ENCODE measurements at places on chromosomes 6 and 20.

- DNase-seq, result no peak
These were observed 86.2 kb downstream of the DNAH8 start for GRCh38 chr6:38801305-38801704.

- DNase-seq, result no peak
These were observed 47.8 kb downstream of the JARID2 start for GRCh38 chr6:15293674-15294073.

DNA sequence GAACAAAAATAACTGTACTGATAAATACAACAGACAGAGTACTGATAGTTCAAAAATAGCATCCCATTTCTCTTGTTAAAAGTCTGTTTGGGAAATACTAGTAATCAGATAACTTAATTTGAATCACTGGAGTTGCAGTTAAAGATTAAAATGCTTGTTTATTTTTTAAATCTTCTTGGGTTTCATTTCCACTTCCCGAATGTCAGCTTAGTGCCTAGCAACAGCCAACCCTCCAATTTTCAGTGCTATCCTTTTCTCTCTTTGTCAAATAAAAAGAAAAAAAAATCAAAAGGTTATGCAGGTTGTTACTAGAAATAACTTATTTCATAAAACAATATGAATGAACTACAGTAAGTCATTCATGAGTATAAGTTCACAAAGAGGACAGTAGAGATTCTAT, 257.7 kb upstream of the STXBP5 start:
- DNase-seq, result no peak

GRCh38 chr6:128127650-128128049, 226.8 kb upstream of the THEMIS start:
- DNase-seq, result no peak

DNA sequence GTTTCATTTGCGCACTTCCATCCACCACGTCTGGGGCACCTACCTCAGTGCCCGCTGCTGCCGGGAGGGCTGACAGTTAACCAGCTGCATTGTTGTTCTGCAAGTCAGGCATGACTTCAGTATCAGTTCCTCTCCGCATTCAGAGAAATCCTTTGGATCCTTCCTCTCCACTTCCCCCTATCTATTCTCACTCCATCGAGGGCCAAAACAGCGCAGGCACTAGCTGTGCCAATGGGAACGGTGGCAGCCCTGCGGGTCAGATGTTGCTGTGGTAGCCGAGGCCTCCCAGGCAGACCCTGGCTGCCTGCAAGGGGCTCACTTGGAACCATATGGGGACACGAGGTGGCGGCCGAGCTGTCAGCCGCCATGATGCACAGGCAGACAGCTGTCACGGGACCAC, 64.2 kb upstream of the INSM1 start:
- no peak for DNase-seq

DNA sequence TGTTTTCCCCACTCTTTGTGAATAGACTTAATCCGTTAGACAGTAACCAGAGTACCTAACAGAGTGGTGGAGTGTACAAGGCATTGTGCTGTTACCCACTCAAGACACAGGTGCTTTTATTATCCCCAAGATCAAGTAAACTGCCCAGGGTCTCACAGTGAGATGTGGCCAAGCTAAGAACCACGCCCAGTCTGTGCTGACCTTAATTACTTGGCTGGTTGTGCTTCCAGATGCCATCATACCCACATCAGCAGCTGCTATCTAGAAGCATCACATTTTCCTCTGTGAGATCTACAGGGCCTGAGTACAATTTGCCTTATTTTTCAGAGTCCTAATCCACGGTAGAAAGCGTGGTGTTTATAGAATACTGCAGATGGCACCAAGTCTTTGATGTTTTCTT, 70.3 kb downstream of the GFRA4 start:
- DNase-seq, result no peak

GRCh38 chr6:8904754-8905153, 469.4 kb upstream of the SLC35B3 start:
- DNase-seq, result peak; percentile 53

GRCh38 chr20:19761326-19761725, 3.3 kb downstream of the RIN2 start:
- no peak for DNase-seq

GRCh38 chr6:17091122-17091521, 10.7 kb upstream of the STMND1 start:
- DNase-seq, result no peak

- no peak for DNase-seq
These were observed 2.7 kb downstream of the SDCBP2 start for GRCh38 chr20:1326031-1326930.

DNA sequence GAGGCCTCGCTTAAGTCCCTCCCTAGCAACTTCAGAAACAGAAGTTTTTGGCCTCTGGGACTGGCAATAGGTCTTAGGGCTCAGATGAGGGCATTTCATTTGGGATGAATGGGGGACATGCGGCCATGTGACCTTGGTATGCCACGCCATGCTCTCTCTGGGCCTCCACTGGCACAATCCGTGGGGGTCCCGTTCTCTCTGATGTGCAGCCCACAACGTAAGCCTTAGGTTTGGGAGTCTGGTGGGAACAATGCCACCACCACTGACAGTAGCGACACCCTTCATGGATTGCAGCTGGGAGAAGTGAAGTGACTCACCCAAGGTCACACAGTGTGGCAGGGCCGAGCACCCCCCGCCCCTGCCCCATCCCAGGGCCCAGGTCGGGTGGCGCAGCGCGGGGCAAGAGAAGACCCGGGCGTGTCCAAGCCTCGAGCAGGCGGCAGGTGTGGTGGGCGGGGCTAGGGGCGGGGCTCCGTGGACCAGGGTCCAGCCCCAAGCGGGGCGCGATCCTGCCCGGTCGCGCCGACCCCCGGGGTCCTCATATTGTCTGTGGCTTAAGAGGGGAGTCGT, 864 bp upstream of the CEBPB start:
- no peak for DNase-seq

- no peak for DNase-seq
These were observed 50.8 kb upstream of the MYLIP start for GRCh38 chr6:16078064-16078463.

- DNase-seq, result no peak
These were observed 95.4 kb downstream of the MKKS start for GRCh38 chr20:10338426-10339180.

DNA sequence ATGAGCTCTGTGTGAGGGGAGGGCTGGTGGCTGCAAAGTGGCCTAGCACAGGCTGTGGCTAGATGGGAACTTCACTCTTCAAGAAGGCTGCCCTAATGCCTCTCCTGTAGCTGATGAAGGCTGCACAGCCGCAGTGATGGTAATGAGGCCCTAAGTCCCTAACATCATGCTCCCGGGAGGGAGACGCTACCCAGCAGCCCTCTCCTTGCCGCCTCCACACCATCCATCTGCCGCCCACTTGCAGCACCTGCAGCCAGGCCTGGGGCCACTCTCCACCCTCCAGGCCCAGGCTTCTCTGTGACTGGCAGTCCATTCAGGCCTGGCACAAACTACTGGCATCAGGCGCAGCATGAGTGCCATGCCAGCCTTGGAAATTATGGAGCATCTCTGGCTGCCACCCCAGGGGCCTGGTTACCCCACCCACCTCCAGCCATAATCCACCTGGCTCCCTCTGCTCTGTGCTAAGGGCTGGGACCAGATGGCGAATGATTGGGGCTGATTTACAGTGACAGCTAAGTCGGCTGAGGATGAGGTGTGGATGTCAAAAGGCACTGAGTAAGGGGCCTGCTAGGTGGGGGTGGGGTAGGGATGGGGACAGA, 284.2 kb downstream of the LRFN2 start:
- DNase-seq, result no peak

GRCh38 chr6:138107752-138108592, 753 bp upstream of the PERP start:
- DNase-seq, result no peak

- DNase-seq, result no peak
These were observed 156.1 kb upstream of the AGPAT4 start for GRCh38 chr6:161429921-161430490.

DNA sequence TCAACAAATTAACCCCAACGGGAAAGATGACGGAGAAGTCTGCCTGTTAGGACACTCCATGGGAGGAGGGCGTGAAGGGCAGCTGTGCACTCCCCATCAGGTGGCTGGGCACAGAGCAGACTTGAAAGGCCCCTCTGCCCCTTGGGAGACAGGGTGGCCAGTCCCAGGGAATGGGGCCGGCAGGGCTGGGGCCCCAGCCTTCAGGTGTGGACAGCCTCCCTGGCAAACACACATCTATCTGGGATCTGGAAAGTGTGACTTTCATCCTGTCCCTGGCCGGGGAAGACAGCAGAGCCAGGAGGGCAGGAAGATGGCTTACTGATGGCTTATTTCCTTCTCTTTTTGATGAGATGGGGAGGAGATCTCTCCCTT, 4.5 kb upstream of the FRMD1 start:
- DNase-seq, result no peak

DNA sequence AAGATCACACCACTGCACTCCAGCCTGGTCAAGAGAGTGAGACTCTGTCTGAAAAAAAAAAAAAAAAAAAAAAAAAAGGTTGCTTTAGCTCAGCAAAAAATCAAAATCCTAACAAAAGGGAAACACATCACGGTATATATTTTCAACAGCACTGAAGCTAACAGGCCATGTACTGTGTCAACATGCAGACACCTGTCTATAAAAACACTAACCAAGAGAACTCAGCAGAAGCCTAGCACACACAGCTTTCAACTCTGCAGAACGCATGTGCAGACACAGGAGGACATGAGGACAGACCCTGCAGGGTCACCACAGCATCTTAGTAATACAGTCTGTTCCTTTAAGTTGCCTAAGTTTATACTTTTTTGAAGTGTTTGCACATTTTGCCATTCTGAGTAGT, 13.5 kb downstream of the NINL start:
- DNase-seq, result no peak

GRCh38 chr6:168419569-168419968, 21.4 kb upstream of the SMOC2 start:
- DNase-seq, result peak; percentile 19

GRCh38 chr6:131331151-131331550, 195.9 kb downstream of the AKAP7 start:
- DNase-seq, result no peak

DNA sequence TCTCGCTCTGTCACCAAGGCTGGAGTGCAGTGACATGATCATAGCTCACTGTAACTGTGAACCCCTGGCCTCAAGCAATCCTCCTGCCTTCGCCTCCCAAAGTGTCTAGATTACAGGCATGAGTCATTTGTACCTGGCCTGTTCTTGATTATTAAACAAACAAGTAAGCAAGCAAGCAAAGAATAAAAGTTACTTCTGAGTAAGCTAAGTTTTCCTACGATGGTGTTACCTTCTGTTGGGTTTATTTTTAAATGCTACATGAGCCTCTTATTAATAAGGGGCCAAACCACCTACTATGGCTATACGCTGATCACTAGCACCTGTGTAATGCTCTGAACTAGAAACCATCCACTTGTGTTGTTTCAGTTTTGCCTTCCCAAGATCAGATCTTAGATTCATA, 50.8 kb downstream of the IL22RA2 start:
- no peak for DNase-seq

GRCh38 chr6:98648211-98648914, 186.0 kb upstream of the POU3F2 start:
- DNase-seq, result no peak

DNA sequence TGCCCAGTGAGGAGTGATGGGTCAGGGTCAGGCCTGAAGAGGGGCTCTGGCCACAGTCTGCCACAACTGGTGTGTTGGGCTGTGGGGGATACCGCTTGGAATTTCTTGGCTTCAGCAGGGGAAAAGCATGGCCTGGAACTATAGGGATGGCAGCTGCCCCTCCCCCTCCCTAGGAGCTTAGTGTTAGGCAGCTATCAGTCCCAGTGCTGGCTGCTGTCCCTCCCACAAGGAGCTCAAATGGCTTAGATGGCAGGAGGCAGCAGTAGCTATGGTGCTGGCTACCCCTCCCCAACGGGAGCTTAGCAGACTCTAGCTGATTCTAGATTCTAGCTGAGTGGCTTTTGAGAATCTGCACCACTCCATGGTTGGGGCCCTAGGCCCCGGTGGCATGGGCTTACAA, 414.5 kb upstream of the HSF2 start:
- DNase-seq, result no peak

GRCh38 chr6:118750143-118750542, 98.8 kb upstream of the CEP85L start:
- DNase-seq, result no peak

DNA sequence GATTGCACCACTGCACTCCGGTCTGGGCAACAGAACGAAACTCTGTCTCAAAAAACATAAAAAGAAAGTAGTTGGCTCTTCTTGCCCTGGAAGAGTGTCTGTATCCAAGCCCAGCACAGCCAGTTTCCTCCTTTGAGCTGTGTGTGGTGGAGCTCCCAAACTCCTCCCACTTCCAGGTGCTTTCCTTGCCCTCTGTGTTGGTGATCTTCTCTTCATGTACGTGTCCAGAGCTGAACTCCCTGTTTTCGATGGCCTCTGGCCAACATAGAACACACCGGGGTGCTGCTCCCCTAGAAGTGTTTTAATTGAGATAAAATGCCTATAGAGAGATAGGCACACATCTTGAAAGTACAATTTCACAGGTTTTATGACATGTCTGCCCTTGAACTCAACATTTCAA, 16.7 kb upstream of the SGK2 start:
- DNase-seq, result no peak

- no peak for DNase-seq
These were observed 48.0 kb upstream of the VSX1 start for GRCh38 chr20:25129908-25130307.

GRCh38 chr6:45556828-45557227, 179.1 kb upstream of the SUPT3H start:
- no peak for DNase-seq

DNA sequence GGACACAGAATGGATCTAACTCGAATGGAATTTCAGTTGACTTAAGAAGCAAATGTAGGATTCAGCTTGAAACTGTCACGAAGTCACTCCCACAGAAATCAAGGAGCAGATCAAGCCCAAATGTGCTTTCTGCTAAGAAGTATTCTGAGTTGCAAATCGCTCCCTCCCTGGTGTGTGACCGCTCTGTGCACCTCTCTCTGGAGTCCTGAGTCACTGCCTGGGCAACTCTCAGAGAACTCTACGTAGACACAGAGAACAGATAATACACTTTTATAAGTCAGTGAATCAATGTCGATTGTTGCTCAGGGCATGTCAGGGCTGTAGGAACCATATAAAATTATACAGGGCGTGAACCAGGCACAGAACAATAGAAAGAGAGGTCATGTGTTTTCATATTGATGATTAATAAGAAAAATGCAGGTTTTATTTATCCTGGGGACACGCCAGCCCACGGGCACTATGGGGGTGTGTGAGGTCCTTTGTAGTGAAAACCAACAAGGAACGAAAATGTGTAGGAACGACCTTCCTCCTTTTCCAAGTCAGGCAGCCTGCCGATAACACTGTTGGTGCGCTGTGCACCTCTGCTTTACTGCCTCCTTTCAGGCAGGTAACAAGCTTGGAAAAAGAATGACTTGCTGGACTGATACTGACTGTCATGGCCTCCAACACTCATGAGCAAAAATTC, 248.1 kb upstream of the FOXQ1 start:
- no peak for DNase-seq

- no peak for DNase-seq
These were observed 11.0 kb downstream of the SMOC2 start for GRCh38 chr6:168451805-168452517.
